Activated CD8-positive, alpha-beta memory T cell treated with anti-CD3 and anti-CD28 coated beads, Interleukin-2, amount 50 U/mL, for 48 hours (primary cell): ENCODE measurements at places on chromosomes 5 and 9.

GRCh38 chr9:120885958-120886357, 9.0 kb upstream of the PHF19 start:
- DNase-seq: no peak

DNA sequence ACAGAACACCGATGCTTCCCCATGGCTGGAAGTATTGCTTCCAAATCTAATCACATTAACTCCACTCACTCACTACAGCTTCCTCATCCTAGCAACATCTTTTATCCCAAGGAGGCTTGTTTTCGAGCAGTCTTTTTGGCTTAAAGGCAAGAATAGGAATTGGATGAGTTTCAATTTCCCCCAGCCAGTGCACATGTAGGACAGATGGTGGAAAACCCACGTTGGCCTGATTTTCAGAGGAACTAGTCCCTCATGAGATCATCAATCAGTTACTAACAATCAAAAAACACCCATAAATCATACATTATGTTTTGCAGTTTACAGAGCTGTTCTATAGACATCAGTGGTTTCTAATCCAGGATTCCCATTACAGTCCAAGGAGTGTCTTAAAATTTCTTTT, 48.5 kb upstream of the AGXT2 start:
- DNase-seq: no peak

- no peak for DNase-seq
These were observed at the start of gene GOLGA2 for GRCh38 chr9:128275198-128276007. TSS of gene GOLGA2 (minus strand) at chr9:128276007. CDS start at chr9:128275976, 31 bp downstream.

GRCh38 chr9:134641173-134641989, at the start of gene COL5A1:
TSS of gene COL5A1 (plus strand) at chr9:134641803. CDS start at chr9:134642188, 385 bp downstream.
- DNase-seq: peak; percentile 59

- DNase-seq: no peak
These were observed 197.4 kb upstream of the MAP3K1 start for GRCh38 chr5:56617998-56618397.

GRCh38 chr9:115730845-115731244, 422.7 kb upstream of the PAPPA start:
- DNase-seq: no peak

DNA sequence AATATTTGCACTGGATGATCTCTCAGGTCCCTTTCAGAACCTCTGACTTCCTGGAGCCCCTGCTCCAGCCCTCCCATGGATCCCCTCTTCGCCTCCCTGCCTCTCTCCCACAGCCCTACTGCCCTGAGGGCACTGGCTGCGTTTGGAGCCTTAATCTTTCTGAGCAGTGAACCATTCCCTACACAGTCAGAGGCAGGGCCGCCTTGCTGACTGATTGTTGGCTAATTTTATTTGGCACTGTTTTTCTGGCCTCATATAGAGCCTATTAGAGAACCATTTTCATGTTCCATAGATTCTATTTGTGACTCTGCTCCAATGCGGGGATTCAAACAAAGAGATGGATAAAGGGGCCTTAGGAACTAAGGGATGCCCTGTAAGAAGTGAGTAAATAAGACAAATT, 91.1 kb downstream of the BRINP1 start:
- no peak for DNase-seq
